ENCODE measurements at places on chromosomes 11 and 22. TPM values are rescaled to one million over a fixed set of nuclear protein-coding genes. Genes with fewer than 3 reads are reported as not detected.

- H3K27me3 ChIP-seq, result peaks cover 27% of the 10 kb centered on the region
- no peaks in the 10 kb centered on the region for H3K36me3 ChIP-seq
- DNase-seq, result no peak
- no peak overlapping the region for H3K27ac ChIP-seq
- no peak overlapping the region for H3K4me3 ChIP-seq
Measured at GRCh38 chr11:71193431-71193830, 58.9 kb downstream of the SHANK2 start.

- peaks cover 2% of the 10 kb centered on the region for H3K4me1 ChIP-seq
- no peaks in the 10 kb centered on the region for H3K27me3 ChIP-seq
- no peaks in the 10 kb centered on the region for H3K36me3 ChIP-seq
- H3K27ac ChIP-seq, result no peak overlapping the region
- no peak overlapping the region for H3K4me3 ChIP-seq
- no peak for DNase-seq
Measured at GRCh38 chr22:44164031-44164430, 16.7 kb upstream of the PARVG start.

GRCh38 chr11:3126901-3127691 is 38.0 kb downstream of the OSBPL5 start:
- no peaks in the 10 kb centered on the region for H3K4me1 ChIP-seq
- no peaks in the 10 kb centered on the region for H3K36me3 ChIP-seq
- H3K27ac ChIP-seq, result no peak overlapping the region
- DNase-seq, result peak; percentile 6
- H3K27me3 ChIP-seq, result no peaks in the 10 kb centered on the region

- H3K4me3 ChIP-seq, result no peak overlapping the region
- H3K4me1 ChIP-seq, result no peaks in the 10 kb centered on the region
- H3K27me3 ChIP-seq, result peaks cover 33% of the 10 kb centered on the region
- DNase-seq, result no peak
Measured at GRCh38 chr11:102806296-102806695, 8.3 kb upstream of the MMP1 start.

DNA sequence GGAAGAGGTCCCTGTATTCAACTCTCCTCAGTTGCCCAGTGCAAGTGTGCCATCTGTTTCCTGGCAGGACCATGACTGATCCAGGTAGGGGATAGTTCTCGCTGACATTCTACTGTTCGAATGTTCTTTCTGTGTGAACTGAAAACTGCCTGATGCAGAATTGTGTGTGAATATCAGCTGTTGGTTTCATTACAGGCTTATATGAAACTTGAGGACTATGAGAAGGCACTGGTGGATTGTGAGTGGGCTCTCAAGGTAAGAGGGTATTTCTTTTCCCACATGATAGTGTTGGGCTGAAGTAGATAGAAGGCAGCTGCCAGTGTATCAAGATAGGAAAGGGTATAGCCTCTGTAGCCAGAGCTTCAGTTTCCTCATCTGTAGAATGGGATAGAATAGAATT is 15.3 kb downstream of the TTC12 start:
- H3K27ac ChIP-seq, result no peak overlapping the region
- no peak for DNase-seq
- H3K27me3 ChIP-seq, result no peaks in the 10 kb centered on the region
- H3K4me1 ChIP-seq, result peaks cover 10% of the 10 kb centered on the region
- peak overlapping the region; percentile 50 for H3K4me3 ChIP-seq

DNA sequence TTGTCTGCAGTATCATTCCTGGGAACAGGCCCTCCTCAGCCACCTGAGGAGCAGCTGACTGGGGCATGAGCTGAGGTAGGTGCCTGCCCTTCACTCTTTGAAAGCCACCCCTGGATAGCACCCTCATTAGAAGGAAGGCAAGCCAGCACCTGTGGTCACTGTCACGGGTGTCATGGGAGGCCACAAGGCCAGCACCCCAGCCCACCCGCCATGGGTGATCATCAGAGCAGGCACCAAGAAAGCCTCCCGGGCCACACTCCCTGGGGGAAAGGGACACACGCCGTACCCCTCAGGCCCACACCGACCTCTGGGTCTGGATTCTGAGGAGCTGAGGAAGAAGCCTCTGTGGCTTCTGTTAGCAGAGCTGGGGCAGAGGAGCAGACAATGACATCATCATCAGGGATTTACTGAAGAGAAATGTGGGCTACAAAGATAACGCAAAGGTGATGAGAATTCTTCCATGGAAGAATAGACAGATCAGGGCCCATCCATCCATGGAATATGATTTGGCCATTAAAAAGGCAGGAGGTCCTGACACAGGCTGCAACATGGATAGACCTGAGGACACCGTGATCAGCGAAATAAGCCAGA is 16.7 kb upstream of the NAP1L4 start:
- no peak overlapping the region for H3K4me3 ChIP-seq
- peak overlapping the region; percentile 59 for H3K27ac ChIP-seq
- no peak for DNase-seq
- H3K27me3 ChIP-seq, result no peaks in the 10 kb centered on the region
- H3K36me3 ChIP-seq, result peaks cover 8% of the 10 kb centered on the region

GRCh38 chr11:71499125-71499524 is 27.9 kb upstream of the KRTAP5-7 start:
- no peaks in the 10 kb centered on the region for H3K27me3 ChIP-seq
- H3K27ac ChIP-seq, result no peak overlapping the region
- H3K4me1 ChIP-seq, result peaks cover 11% of the 10 kb centered on the region
- peaks cover 18% of the 10 kb centered on the region for H3K36me3 ChIP-seq
- no peak for DNase-seq

DNA sequence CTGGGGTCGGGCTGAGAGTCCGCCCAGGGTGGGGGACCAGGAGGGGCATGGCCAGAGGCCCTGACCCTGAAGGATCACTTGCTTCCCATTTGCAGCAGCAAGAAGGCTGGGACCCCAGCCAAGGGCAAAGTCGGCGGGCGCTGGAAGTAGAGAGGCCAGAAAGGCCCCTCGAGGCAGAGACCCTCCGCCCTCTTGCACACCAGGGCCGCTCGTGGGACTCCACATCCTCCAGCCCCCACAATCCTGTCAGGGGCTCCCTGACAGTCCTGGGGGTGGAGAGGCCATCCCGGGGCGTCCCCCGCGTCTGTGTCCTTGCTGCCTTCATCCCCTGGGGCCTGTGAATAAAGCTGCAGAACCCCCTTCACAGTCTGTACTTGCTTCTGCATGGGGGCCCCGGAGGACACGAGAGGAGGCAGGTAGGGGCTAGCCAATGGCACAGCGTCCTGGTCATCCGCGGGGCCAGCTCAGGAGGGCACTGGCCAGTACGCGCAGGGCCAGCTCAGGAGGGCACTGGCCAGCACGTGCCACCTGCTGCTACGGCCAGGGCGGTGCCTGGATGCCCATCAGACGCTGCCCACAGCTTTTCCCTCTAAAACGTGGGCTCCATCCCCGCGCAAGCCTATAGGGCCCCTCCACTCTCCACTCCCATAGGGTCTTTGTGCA is 8.7 kb upstream of the MRPL23 start:
- H3K4me1 ChIP-seq, result peaks cover 11% of the 10 kb centered on the region
- H3K4me3 ChIP-seq, result peak overlapping the region; percentile 25
- peaks cover 5% of the 10 kb centered on the region for H3K27me3 ChIP-seq
- H3K27ac ChIP-seq, result no peak overlapping the region

- H3K4me1 ChIP-seq, result peaks cover 3% of the 10 kb centered on the region
- H3K36me3 ChIP-seq, result peaks cover 2% of the 10 kb centered on the region
- H3K27ac ChIP-seq, result peak overlapping the region; percentile 34
- DNase-seq, result peak; percentile 8
Measured at GRCh38 chr11:2789791-2790567, 90.2 kb upstream of the KCNQ1OT1 start.

DNA sequence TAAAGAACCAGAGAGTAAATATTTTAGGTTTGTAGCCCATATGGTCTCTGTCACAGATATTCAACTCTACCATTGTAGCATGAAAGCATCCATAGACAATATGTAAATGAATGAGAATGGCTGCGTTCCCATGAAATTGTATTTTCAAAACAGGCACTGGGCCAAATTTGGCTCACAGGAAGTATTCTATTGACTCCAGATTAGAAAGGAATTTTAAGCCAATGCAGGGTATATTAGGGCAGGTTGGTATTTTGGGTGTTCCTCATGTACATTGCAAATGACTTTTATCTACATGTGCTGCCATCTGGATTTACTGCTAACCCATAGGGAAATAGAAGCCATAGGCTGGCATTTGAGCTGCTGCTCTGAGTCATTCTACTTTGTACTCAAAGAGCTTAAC is 35.1 kb upstream of the PDGFD start:
- no peak overlapping the region for H3K4me3 ChIP-seq
- no peaks in the 10 kb centered on the region for H3K36me3 ChIP-seq
- no peaks in the 10 kb centered on the region for H3K27me3 ChIP-seq
- DNase-seq, result no peak
- H3K27ac ChIP-seq, result no peak overlapping the region

GRCh38 chr22:47154621-47155081 is 392.2 kb downstream of the TBC1D22A start:
- H3K27me3 ChIP-seq, result no peaks in the 10 kb centered on the region
- H3K36me3 ChIP-seq, result peaks cover 5% of the 10 kb centered on the region
- DNase-seq, result no peak
- no peak overlapping the region for H3K4me3 ChIP-seq

DNA sequence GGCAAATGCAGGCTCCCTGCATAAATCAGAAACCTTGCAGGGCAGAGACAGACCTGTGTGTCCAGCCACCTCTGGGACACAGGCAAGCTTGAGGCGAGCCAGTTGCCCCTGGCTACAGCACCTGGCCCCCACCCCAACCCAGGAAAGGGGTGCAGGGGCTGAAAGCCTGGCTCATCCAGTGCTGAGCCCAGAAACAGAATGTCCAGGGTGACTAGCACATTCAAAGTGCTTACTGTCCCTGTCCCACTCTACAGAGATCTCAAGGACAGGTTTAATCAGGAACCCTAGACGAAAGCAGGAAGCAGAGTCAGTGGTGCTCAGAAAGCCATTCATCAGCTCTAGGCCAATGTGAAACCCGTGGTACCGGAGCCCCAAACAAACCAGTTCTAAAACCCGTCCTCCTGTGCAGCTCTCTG is 31.9 kb downstream of the PLEKHA7 start:
- H3K27ac ChIP-seq, result no peak overlapping the region
- H3K27me3 ChIP-seq, result no peaks in the 10 kb centered on the region
- H3K4me3 ChIP-seq, result no peak overlapping the region
- peaks cover 4% of the 10 kb centered on the region for H3K36me3 ChIP-seq
- no peak for DNase-seq
- peaks cover 18% of the 10 kb centered on the region for H3K4me1 ChIP-seq

DNA sequence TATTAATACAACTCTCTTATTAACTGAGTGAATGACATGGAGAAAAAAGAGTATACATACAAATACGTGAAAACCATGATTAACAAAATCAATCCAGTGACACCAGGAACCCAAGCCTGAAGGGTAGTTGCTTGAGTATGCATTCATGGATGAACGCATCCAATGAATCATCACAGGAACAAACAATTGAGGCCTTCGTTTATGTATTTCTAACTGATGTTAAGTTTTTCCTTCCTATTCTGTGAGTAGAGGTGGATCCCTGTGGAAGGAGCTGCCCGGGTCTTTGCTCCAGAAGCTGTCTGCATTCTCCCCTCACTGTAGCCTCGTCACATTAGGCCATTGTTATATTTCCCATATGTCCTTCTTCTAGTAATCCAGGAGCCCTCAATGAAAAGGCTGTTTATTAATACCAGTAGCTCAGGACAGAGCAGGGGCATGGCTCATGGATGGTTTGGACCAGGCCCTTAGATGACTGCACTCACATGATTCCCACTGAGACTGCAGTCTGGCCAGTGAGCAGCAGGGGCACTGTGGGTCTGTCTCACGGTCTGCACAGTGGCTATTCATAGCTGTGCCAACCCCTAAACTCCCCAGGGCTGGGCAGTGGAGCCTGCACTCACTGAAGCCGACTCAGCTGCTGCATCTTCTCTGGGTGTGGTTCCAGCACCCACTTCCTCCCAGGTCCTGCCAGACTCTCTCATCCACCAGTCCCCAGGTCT is 128.1 kb upstream of the TOP3B start:
- H3K4me1 ChIP-seq, result peaks cover 8% of the 10 kb centered on the region
- no peaks in the 10 kb centered on the region for H3K36me3 ChIP-seq
- no peak overlapping the region for H3K27ac ChIP-seq
- peak overlapping the region; percentile 12 for H3K4me3 ChIP-seq

DNA sequence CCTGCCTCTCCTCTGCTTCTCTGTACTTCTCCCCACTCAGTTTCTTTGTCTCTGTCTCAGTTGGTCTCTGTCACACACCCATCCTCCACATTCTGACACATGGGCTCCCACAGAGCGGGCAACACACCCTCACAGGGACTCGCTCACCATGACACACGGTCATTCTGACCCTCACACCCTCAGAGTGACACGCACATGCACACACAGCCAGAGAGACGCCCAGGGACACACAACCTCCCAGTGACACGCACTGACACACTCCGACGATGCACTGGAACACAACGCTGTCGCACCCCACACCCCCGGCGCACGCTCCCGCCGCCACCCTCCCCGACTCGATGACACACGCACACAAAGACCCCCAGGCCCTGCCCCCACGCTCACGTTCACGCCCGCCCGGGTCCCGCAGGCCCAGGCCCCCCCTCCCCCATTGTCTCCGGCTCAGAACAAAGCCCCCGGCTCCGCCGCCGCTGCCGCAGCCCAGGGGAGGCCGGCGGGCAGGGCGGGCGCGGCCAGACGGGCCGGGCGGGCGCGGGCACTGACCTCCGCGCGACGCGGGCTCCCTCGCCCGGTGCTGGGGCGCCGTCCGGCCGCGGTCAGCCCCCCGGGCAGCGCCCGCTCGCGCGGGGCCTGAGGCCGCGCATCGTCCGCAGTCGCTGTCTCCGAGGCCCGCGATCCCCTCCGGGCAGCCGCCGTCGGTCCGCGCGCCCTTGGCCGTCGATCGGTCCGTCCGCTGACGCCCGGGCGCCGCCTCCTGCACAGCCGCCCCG is 404 bp downstream of the DCHS1 start:
- H3K27me3 ChIP-seq, result no peaks in the 10 kb centered on the region
- peak overlapping the region; percentile 48 for H3K27ac ChIP-seq
- DNase-seq, result no peak
- peaks cover 6% of the 10 kb centered on the region for H3K36me3 ChIP-seq
- H3K4me3 ChIP-seq, result no peak overlapping the region

- DNase-seq, result no peak
- no peak overlapping the region for H3K4me3 ChIP-seq
- no peaks in the 10 kb centered on the region for H3K36me3 ChIP-seq
- H3K4me1 ChIP-seq, result peaks cover 2% of the 10 kb centered on the region
Measured at GRCh38 chr11:9528573-9529333, 44.7 kb upstream of the WEE1 start.

- H3K4me3 ChIP-seq, result no peak overlapping the region
- no peak for DNase-seq
- H3K27ac ChIP-seq, result no peak overlapping the region
- peaks cover 5% of the 10 kb centered on the region for H3K4me1 ChIP-seq
Measured at GRCh38 chr22:19665784-19666672, 48.3 kb upstream of the SEPTIN5 start.

- H3K27me3 ChIP-seq, result peaks cover 49% of the 10 kb centered on the region
- H3K4me3 ChIP-seq, result no peak overlapping the region
- DNase-seq, result no peak
- no peak overlapping the region for H3K27ac ChIP-seq
- H3K4me1 ChIP-seq, result no peaks in the 10 kb centered on the region
Measured at GRCh38 chr11:102119997-102120396, 9.8 kb downstream of the YAP1 start.

Gene MS4A15
- total RNA-seq, result not detected

Gene IPO7
- total RNA-seq, result 57.2 TPM

Gene JAML
- total RNA-seq, result 84.0 TPM

Gene CDC45
- 0.37 TPM for total RNA-seq

Gene PPP1R14B
- total RNA-seq, result 48.2 TPM

Gene MN1
- 0.42 TPM for total RNA-seq

Gene MYO18B
- 0.12 TPM for total RNA-seq

Gene ZNF214
- total RNA-seq, result not detected

Gene RBMXL2
- total RNA-seq, result not detected

Gene ACRV1
- total RNA-seq, result not detected

Gene SLC25A18
- total RNA-seq, result not detected

Gene OR5AR1
- not detected for total RNA-seq

Gene IGLL1
- not detected for total RNA-seq

Gene SERHL2
- total RNA-seq, result 0.34 TPM

Gene TYMP
- 25.9 TPM for total RNA-seq

Gene UPK3A
- 0.37 TPM for total RNA-seq

Measured in T-helper 17 cell (primary cell).